ENCODE measurements at places on chromosomes 6 and 20. TPM values are rescaled to one million over a fixed set of nuclear protein-coding genes. Genes with fewer than 3 reads are reported as not detected.

Gene ANGPT4
- polyA plus RNA-seq = 0.04 TPM

Gene PPIL6
- 5.2 TPM for polyA plus RNA-seq

Gene ZNF322
- polyA plus RNA-seq = 17.3 TPM

Gene HCRTR2
- not detected for polyA plus RNA-seq

Gene CNR1
- 0.32 TPM for polyA plus RNA-seq

Gene FAM209B
- 0.27 TPM for polyA plus RNA-seq

Gene TMC2
- polyA plus RNA-seq = 0.10 TPM

Gene COL9A3
- 6.1 TPM for polyA plus RNA-seq

Gene PRKN
- 4.6 TPM for polyA plus RNA-seq

Gene CTCFL
- polyA plus RNA-seq = 0.22 TPM

Gene OGFR
- 14.7 TPM for polyA plus RNA-seq
